ENCODE measurements at places on chromosomes 2 and 18.

- DNase-seq, result no peak
Measured at GRCh38 chr2:289362-290089, 1.6 kb upstream of the ALKAL2 start.

DNA sequence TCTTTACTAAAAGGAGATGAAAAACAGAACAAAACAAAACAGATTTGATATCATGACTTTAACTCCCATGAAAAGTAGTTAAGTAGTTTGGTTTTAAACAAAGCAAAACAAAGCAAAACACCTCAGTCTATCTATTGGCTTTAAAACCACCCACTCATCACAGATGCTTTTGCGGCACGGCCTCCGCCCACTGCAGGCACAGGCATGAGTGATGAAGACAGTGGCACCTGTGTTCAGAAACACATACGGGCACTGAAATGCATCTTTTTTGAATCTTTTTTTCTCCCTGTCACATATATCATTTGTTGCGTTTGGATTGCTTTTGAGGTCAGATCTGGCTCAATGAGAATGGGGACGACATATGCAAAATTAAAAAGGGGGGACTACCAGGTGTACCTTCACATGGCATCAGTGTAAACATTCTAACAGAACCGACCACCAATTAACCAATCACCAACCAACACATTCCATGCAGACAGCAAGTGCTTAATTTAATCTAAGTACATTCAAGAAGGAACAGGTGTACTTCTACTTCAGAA lies 147.4 kb upstream of the REV1 start:
- no peak for DNase-seq

DNA sequence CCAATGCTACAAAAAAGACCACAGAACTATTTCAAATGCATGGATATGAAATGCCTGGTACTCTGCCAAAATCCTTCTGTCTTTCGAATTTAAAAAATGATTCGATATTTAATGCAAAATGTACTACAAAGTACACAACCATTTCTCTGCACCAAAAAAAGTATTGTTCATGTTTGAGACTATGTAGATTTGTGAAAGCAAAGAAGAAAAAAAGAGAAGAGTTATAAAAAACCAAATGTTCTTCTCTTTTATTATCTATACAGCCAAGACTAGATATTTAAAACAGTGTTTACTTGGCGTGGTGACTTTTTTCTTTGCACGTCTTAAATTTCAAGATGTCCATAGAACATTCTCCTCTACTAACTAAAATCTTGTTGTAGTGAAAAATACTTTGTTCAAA lies 89.2 kb downstream of the DTNA start:
- DNase-seq, result no peak

DNA sequence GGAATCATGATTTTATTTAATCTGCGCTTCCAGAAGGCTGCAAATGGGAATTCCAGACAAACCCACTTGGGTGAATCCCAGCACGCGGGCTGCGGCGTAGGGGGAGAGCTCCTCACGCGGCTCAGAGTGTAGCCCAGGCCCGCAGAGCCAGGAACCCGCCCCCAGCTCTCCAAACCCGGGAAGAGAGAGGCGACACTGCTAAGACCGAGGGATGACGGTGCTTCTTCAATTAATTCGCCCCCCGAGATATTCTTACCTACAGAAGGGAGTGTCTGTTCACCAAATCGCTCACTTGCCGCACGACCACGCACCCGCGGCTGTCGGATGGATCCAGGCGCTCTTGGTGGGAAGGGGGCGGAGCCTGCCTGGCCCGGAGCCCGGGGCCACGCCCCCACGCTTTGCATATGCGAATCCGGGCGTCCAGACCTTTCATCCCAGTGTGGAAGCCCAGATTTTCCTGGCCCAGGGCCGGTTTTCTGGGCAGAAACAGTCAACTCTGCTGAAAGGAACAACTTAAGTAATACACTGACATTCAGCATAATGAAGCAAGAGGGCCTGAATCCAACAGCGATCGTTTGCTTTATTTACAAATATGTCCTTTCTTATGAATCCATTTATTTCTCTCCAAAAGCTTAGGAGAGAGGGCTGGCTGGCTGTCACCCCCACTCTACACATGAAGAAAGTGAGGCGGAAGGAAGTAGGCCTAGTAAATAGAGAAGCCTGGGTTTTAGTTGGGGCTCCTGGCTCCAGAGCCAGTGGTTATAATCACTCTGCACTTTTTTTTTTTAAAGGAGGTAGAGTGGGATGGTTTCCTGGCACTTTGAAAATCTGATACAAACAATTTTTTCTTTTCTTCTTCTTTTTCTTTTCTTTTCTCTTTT lies at the start of gene SLC19A3:
SLC19A3 (minus strand) TSS at position 342 of the 881 bp plus-strand sequence. CDS start 15,710 bp downstream, outside the sequence.
- DNase-seq, result no peak

DNA sequence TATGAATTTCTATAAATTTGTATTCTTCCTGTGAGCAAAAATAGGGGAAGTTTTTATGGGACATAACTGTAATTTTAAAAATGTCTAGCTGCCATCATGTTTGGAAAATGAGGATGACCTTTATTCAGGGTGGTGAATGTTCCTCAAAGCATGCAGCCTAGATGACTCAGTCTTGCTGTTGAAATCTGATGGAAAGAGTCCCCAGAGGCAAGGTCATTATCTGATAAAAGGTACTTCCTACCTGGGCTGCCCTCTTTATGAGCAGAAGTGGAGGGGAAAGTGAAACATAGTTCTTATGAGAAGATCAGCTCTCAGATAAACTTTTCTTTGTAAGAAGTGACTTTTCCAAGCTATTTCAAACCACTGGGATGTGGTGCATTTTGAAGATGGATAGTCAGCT lies 1144.7 kb upstream of the PIK3C3 start:
- DNase-seq, result no peak

DNA sequence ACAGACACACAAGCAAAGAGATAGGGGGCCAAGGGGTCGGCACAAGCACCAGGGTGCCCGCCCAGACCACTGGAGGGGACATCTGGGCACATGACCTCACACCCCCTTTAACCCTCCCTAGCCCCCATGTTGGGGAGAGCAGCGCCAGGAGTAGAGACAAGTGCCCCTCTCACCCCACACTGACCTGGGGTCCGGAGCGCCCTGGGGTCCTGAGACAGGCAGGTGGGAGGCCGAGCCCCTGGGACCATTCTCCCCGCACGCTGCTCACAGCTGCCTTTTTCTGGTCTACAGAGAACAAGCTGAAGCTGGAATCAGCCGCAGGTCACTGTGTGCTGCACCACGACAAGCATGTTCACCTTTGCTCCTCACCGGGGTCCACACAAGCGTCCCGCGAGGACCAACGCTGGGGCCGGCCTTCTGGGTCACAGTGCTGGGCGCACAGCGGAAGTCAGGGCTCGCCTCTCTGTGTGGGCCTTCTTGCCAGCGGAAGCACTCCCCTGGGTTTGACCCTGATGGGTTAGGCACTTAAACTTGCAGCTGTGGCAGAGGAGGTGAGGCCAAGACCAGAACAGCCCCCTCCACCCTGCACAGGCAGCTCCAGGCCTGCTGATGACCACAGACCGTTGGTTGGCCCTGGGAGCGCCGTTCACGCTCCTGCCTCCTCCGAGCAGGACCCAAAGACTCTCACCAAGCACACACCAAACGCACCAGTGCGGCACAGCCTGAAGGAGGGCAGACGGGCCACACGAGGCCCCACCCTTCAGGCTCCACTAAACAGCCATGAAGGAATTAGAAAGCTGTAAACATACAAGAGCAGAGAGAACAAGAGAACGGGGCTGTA lies 275.3 kb downstream of the EIPR1 start:
- no peak for DNase-seq

GRCh38 chr2:127392828-127393578 lies 5.2 kb upstream of the MAP3K2 start:
- no peak for DNase-seq

- no peak for DNase-seq
Measured at GRCh38 chr2:240959941-240960308, 38.5 kb upstream of the SNED1 start.

GRCh38 chr2:85607268-85608215 lies 4.3 kb downstream of the C2orf68 start:
- no peak for DNase-seq

- DNase-seq, result no peak
Measured at GRCh38 chr2:172597176-172597842, 41.4 kb downstream of the PDK1 start.

DNA sequence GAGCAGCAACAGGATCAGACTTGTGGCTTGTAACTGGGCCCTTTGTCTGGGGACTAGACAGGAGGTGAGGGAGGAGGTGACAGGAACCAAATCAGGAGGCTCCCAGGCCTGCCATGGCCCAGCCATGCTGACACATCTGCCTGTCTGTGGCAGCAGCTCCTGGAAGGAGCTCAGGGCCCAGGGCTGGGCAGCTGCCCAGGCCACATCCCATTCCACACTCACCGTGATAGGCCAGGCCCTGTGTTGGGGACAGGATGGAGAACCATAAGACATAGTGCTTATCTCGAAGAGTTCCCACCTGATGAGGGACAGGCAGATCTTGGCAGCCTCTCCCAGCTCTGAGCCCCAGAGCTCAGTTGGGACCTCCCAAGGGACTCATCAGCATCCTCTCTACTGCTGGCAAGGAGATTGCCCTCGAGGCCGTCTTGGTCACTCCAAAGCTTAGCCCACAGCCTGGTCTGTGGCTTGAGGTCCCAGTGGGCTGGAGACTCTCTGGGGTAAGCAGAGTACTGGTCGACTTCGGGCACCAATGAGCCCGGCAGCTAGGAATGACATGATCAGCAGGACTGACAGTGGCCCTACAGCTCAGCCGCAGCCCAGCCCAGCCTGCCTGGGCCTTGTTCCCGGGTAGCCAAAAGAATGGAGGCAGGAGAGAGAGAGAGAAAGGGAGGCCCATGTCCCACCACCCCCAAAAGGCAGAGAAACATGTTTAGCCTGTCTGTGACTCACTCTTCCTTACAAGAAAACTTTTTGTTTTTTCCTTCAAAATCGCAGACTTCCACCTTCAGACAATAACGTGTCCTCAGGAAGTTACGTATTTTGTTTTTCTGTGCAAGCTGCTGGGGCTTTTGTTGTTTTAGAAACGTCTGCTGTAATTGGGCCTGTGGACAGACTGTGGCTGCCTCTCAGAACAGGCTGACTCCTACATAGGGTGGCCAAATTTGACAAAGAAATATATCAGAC lies 82.1 kb downstream of the HS1BP3 start:
- DNase-seq, result no peak

- DNase-seq, result no peak
Measured at GRCh38 chr2:127844973-127845372, 13.0 kb downstream of the POLR2D start.

DNA sequence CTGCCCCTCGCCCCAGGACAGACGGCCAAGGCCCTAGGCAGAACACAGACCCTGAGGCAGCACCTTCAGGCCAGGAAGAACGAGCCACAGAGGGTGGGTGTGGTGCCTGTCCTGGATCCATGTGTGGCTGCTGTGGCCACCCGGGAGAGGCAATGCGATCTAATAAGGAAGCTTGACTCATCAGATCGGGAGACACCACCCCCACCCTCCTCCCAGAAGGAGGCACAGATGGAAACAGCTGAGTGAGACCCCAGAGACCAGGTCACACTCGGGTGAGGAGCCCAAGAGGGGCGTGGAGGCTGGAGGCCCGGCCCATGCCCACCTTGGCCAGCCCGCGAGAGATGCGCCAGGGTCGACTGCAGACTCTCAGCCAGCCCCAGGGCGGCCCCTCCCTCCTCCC lies 20.3 kb downstream of the KCNG2 start:
- DNase-seq, result no peak

DNA sequence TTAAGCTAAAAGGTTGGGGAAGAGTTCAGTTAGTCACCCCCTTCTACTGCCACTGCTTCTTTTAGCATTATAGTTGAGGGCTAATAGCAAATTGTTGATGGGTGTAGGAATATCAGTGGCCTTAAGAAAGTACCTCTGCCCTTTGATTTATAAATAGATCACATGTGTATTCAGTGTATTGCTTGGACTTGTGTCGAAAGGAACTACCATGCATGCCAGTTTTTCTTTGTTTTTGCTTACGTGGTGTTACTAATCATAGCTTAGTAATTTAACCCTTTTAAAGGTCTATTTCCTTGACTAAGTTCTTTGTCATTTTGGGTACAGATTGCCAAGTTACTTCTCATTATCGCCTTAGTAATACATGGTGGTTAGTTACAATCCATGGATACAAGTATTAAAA lies 85.6 kb downstream of the MIB1 start:
- no peak for DNase-seq

GRCh38 chr18:52948868-52949444 lies 609.0 kb downstream of the DCC start:
- DNase-seq, result no peak

- DNase-seq, result no peak
Measured at GRCh38 chr2:27255187-27255586, 7.7 kb downstream of the SLC30A3 start.

DNA sequence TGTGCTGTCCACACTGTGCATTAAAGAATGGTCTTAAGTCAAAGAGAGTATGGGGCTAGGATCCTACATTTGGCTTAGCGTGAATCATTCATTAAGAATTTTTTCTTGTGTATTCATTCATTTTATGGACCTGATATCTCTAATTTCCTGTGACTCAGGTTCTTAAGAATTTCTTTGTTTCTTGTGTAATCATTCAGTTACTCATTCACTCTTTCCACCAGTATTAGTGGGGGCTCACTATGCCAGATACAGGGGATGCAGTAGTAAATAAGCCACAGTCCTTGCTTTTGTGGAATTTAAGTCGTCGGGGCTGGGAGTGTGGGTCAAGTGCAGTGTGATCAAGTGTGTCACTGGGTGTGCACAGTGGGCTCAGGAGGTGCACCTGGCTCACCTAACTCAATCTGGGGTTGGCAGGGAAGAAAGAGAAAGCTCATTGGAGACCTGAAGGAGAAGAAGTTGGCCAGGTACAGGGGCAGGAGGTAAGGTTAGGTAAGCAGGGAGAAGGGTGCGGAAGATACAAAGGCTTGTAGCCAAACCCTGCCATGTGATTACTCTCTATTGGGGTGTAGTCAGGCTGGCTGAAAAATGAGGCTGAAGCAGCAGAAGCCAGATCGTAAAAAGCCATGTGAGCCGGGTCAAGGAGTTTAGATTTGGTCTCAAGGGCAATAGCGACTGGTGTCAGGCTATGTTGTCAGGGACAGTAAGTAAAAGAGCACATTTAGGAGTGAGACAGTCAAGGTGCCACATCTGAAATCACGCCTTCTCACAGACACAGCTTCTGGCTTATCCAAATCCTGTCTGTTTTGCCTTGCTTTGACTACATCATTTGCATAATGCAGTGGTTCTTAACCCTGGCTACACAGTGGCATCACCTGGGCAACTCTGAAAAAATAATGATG lies 67.2 kb downstream of the KCTD1 start:
- DNase-seq, result no peak

DNA sequence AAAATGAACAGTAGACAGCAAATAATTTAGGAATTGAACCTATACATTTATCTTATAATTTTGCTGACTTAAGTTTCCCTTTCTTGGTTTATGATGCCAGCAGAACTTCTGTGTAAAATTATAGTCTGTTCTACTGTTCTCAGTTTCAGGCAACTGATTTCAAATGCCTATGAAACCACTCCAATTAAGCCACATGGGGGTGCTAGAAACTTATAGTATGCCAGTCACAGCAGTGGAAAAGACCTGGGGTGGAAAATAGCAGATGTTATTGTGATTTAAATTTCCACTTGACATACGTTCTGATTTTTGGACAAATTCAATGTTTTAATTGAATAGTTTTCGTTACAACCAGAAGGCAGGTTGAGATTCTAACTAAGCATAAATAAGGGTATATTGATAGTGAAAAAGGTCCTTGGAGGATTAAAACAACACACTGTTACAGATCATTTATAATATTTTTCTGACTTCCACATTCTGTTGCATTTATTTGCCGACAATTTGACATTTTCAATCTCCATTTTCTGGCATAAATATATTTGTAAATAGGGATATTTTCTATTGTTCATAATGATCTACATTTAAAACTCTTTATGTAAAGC lies 61.4 kb downstream of the CPS1 start:
- no peak for DNase-seq

GRCh38 chr18:42604820-42605219 lies 510.7 kb downstream of the RIT2 start:
- DNase-seq, result no peak
